ENCODE measurements at places on chromosomes 4 and X. TPM values are rescaled to one million over a fixed set of nuclear protein-coding genes. Genes with fewer than 3 reads are reported as not detected.

NHSL2 gene
- 1.2 TPM for total RNA-seq

KIT gene
- total RNA-seq: 5.0 TPM

SHOX gene
- total RNA-seq: not detected

LUZP4 gene
- total RNA-seq: not detected
